ENCODE measurements at places on chromosomes 12 and 14.

DNA sequence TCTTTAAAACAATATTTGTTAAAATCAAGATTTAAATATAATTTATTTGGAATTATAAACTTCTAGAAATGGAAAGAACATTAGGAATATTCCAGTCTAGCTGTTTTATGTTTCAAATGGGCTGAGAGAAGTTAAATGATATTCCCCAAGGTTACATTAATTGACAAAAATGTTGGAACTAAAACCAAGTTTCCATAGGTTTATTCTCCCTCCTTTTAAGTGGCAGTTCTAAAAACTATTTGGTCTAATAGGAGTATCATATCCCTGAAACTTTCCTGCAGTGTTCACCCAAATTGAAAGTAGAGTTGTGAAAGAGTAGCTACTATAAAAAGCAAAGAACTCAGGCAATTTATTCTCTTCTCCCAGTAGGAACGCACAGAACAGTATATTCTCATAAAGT is 1185.5 kb downstream of the LRFN5 start:
- DNase-seq: no peak

DNA sequence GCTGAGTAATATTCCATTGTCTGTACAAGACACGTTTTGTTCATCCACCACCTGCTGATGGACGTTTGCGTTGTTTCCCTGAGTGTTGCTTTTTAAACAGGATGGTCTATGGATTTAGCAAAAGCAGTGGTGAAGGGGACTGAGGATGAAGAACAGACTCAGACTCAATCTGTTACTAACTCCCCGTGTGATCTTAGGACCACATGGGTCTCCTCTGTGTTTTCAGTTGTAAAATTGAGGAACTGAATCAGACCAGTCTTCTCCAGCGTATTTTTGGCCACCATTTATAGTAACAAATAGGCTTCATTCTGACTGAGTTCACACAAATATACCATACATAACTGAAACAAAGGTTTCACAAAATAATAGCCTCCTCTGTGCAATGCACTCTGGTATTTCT is 85.6 kb downstream of the FOXN3 start:
- no peak for DNase-seq

- no peak for DNase-seq
These were observed 11.2 kb upstream of the MAGOHB start for GRCh38 chr12:10624605-10625004.

- DNase-seq: no peak
These were observed 18.7 kb downstream of the NOS1 start for GRCh38 chr12:117342682-117343081.

- DNase-seq: no peak
These were observed 208.6 kb downstream of the GALC start for GRCh38 chr14:87784386-87784785.

DNA sequence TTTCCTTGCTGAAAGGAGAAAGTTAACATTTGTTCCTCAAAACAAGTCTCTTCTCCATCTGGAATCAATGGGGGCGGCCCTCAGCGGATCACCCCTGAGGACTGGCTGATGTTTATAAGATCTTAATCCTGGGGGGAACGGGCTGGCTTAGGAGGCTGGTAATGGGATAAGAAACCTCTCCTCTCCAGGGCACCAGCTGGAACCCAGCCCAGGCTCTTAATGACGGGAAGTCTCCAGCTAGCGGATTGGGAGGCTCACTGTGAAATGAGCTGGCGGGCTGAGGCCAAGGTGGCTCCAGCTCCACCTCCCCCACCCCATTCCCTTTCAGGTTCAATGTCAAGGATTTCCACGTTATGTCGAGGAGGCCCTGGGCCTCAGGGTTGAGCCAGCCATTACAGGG is 1133.0 kb downstream of the VRK1 start:
- DNase-seq: no peak

All from AG08395 (cell line).